CD4-positive, alpha-beta T cell treated with Interleukin-10 for 1 hour (primary cell): ENCODE measurements at places on chromosomes 6 and 20.

DNA sequence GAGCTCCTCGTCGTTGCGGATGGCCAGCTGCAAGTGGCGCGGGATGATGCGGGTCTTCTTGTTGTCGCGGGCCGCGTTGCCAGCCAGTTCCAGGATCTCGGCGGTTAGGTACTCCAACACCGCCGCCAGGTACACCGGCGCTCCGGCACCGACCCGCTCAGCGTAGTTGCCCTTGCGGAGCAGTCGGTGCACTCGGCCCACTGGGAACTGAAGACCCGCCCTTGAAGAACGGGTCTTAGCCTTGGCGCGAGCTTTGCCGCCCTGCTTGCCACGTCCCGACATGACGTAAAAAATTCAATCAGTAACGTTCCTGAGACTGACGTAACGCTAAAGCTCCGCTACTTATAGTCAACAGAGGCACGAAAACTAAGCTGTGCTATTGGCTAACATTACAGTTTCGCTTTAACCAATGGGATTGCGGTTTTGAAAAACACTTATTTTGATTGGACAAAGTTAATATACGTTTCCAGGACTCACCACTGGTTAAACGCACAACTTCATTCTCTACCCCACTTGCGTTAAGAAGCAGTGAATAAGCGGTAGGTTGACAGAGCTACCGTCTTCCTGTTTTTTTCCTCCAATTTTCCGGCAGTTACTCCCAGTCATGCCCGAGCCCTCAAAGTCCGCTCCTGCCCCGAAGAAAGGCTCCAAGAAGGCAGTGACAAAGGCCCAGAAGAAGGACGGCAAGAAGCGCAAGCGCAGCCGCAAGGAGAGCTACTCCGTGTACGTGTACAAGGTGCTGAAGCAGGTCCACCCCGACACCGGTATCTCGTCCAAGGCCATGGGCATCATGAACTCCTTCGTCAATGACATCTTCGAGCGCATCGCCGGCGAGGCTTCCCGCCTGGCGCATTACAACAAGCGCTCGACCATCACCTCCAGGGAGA lies 73.9 kb downstream of the OR2B2 start:
- peak; percentile 97 for DNase-seq

DNA sequence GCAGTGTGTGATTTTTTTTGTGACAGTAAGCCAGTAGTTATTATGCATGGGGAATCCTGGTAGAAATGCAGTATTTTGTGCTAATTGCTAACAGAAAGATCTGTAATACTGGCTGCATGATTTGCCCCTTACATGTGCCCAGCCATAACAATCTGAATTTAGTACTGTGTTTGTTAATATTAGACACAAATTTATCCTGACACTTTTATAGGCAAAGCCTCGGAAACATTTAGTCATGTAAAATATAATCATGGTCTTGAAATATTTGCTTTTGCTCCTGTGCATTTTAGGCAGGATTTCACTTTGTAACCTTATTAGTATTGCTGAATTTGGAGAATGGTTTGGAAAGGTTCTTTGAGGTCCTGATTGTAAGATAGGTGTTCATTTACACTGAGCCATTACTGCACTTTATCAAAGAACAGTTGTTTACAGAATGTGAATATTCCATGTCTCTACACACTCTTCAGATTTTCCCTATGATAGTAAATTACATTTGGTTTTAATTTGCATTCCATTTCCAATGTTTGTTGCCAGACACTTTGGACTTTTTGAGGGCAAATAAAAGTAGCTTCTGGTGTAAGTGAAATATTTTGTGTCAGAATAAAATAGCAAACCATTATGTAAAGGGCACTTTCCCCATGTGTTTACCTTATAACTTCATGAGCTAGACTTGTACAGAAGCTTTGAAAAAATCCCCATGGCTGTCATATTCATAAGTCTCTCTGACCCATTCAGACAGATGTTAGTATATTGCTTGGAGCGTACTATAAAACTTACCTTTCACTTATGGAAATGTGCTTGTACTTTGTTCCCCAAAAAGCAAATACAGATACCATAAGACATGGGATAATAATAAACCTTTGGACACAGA lies 349.9 kb downstream of the ARHGAP18 start:
- no peak for DNase-seq

DNA sequence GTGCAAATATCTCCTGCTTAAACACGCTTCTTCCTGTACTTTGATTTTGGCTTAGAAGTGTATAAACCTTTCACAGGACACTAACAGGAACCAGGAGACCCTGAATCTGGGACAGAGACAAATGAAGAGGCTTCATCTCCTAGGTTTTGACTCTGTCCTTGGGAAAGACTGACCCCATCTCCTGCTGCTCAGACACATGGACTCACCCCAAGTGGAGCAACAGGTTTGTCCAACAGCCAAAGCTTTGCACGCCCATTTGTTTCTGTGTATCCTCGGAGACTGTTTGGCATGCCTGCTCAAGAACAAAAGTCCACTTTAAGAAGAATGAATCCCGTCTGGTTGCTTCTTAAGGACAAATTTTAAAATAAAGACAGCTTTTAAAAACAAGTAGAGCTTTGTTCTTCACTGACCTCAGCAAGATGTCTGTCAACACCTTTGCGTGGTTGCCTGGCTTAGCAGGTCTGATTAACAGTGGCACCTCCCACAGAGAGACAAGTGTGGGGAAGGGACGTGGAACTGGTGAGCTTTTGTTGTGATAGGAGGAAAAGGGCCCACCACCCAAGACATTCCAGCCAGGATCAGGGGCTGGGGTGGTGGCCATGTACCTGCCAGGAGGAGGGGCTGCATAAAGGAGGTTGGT lies 202.6 kb downstream of the SOD2 start:
- no peak for DNase-seq

DNA sequence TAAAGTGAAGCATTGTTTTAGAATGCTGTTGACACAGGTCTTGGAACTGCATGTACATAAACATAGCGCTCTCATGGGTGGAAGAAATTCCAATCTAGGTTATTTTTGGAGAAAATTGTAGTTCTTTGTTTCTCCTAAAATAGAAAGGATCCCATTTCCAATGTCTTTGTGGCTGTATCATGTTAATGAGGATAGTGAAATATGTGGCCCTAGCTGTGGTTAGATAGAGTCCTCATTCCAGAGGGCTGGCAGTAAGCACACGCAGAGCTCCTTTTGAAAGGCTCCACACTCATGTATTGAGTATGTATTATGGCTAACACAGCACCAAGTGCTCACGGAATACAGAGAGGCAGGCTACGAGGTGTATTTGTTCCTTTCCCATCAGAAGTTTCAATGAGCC lies 60.9 kb downstream of the SNRNP48 start:
- no peak for DNase-seq

DNA sequence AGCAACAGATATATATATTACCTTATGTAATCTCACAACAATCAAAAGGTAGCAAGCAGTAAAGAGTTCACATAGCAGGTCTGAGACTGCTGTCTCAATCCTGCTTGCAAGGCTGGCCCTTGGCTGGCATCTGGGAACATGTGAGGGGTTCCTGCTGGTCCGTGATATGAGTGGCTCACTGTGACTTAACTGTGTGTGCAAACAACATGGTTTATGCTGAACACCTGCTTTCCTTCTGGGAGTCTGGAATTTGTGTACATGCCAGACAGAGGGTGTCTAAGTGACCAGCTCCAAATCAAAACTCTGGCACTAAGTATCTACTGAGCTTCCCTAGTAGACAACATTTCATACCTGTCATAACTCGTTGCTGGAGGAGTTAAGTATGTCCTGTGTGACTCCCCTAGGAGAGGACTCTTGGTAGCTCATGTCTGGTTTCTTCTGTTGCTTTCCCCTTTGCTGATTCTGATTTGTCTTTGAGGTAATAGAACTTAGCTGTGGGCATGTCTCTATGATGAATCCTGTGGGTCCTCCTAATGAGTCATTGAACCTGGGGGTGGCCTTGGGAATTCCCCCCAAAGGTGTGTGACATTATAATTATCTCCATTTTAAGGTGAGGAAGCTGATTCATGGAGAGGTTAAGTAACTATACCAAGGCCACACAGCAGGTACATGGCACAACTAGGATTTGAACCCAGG lies 131.6 kb upstream of the NEDD9 start:
- peak; percentile 42 for DNase-seq

DNA sequence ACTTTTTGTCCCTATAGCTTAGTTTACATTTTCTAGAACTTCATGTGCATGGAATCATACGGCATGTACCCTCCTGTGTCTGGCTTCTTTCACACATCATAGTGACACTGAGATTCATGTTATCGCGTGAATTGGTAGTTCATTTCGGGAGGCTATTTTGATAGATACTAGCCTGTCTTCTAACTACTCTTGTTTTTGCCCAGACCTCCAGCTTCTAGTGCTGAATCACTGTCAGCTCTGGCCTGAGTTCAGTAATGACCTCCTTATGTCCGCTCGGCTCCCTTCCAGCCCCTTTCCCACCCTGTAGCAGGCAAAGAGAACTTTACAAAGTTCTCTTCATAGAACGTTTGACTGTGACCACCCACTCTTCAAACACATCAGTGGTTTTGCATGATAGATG lies 14.1 kb downstream of the MYBL2 start:
- no peak for DNase-seq

GRCh38 chr6:139534472-139535115 lies 160.1 kb upstream of the CITED2 start:
- peak; percentile 33 for DNase-seq

- DNase-seq: no peak
Observed at GRCh38 chr6:156821707-156822106, 44.5 kb downstream of the ARID1B start.

- no peak for DNase-seq
Observed at GRCh38 chr20:48723308-48724264, 104.2 kb downstream of the PREX1 start.

DNA sequence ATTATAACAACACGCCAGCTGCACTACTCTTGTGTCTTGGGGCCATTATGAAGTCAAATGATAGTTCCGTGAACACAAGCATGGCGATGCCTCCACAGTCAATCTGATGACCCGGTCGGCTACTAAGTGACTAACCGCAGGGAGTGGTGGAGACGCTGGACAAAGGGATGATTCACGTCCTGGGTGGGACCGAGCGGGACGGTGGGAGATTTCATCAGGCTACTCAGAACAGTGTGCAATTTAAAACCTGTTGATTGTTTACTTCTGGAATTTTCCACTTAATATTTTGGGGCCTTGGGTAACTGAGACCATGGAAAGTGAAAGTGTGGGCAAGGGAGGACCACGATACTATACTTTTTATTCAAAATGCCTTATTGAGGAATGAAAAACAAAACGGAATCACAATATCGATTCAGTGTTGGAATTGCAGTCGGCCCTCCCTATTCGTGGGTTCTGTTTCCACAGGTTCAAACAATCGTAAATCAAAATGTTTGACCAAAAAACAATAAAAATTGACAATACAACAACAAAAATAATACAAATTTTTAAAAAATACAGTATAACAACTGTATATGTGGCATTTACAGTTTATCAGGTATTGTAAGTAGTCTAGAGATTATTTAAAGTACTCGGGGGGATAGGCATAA lies 66.5 kb downstream of the MYLK4 start:
- no peak for DNase-seq

DNA sequence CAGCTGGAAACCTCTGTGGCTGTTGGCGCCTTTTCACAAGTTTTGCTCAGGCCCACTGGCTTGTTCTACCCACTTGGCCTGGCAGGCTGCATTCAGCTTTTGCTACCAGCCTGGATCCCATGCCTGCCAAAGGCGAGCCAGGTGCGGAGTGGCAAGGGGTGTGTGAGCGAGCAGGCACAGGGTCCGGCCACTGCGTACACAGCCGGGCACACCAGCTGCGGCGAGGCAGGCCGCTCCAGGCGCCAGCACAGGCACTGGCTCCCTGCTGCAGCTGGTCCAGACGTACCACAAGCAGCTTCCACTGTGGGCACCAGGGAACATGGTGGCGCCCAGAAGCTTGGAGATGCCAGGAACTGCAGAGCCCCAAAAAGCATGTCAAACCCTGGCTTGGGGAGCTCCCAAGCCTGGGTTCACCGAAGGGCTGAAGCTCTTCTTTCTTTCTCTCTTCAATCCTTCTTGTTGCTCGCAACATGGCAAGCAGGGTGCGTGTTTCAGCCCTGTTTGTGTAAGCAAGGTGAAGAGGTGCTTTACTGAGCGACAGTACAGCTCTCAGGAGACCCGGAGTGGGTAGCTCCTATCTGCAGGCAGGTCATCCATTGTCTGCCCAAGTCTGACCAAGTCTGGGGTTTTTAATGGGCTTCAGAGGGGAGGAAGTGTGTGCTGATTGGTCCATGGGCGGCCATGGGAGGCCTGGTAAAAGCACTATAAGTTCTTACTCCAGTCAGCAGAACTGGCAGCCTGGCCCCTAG lies 32.6 kb upstream of the GRM4 start:
- no peak for DNase-seq

GRCh38 chr6:64838726-64839125 lies 868.3 kb downstream of the EYS start:
- DNase-seq: no peak

GRCh38 chr6:21831521-21832291 lies 238.2 kb downstream of the SOX4 start:
- DNase-seq: no peak

- no peak for DNase-seq
Observed at GRCh38 chr6:20024978-20025377, 187.3 kb downstream of the MBOAT1 start.

DNA sequence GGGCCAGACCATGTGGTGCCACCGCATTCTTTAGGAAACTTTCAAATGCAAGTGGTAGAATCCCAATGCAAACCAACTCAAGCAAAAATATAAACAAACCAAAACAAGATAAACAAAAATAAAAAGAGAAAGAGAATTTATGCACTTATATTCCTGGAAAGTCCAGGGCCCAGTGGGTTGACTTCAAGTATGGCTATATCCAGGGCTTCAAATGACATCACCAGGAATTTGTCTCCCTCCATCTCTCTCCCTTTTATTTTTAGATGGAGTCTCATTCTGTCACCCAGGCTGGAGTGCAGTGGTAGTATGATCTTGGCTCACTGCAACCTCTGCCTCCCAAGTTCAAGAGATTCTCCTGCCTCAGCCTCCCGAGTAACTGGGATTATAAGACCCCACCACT lies 56.1 kb upstream of the PNRC1 start:
- DNase-seq: no peak

- peak; percentile 31 for DNase-seq
Observed at GRCh38 chr6:89146718-89147700, 1.2 kb downstream of the PM20D2 start.

DNA sequence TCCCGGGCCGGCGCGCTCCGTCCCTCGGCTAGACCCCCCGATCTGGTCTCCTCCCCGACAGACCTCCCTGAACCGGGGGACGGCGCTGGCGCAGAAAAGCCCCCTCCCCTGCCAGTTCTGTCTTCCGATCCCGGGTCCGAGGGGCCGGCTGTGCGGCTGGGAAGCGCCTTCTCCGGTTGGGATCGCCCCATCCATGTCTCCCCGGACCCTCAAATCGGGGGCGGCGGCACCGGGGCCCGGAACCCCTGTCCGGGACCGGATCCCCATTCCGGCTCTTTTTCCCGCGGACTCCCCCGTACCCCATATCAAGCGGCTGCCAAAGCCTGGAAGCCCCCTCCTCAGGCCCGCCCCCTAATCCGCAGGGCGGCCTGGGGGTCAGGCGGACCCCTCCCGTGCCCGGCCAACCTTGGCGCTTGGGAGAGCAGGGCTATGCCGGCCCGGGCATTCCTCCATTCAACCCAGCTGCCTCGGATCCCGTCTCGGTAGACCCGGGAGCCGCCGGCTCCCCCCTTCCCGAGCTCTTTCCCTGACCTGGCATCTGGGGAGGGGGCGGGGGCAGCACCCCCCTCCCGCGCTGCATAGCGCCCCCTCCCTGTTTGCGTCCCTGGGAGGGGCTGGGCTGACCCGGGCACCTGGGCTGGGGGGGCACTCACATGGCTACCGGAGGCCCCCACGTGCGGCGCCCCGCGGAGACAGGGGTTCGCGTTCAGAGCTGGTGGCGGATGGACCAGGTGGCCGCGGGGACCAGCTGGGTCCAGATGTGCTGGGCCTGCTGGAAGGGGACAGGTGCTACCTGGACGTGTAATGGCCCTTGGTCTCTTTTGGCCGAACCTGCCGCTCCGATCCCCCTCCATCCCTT lies 643 bp downstream of the DLGAP4 start:
- no peak for DNase-seq
